ENCODE measurements at places on chromosomes 3 and 15. TPM values are rescaled to one million over a fixed set of nuclear protein-coding genes. Genes with fewer than 3 reads are reported as not detected.

Gene ZPLD1
- 0.31 TPM for total RNA-seq

Gene SLC28A1
- not detected for total RNA-seq

Gene SEMA3F
- total RNA-seq = 14.5 TPM

Gene HDAC11
- 12.6 TPM for total RNA-seq

Gene IGDCC3
- 15.8 TPM for total RNA-seq

Gene GOLGA6B
- not detected for total RNA-seq

Gene CHRM5
- not detected for total RNA-seq

Gene C2CD4B
- not detected for total RNA-seq

Gene ACP3
- not detected for total RNA-seq

Gene CFAP161
- 1.9 TPM for total RNA-seq

Gene GCHFR
- total RNA-seq = 2.8 TPM

Gene GNL3
- total RNA-seq = 113 TPM

Gene ECT2
- total RNA-seq = 267 TPM

Gene ITIH1
- total RNA-seq = not detected

DNA sequence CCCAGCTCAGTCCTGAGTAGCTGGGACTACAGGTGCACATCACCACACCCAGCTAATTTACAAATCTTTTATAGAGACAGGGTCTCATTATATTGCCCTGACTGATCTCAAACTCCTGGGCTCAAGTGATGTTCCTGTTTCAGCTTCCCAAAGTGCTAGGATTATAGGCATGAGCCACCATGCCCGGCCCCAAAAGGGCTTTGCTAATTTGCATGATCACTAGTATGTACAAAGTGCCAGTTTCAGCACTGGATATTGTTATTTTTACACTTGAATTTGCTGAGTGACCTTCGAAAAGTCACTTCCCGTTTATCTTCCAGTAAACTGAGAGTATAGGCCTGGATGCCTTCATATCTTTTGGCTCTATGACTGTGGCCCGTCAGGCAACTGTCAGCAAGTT is 12.2 kb downstream of the CLN6 start:
- no peak overlapping the region for H3K4me3 ChIP-seq
- H3K4me1 ChIP-seq = no peaks in the 10 kb centered on the region
- H3K27me3 ChIP-seq = no peaks in the 10 kb centered on the region
- no peaks in the 10 kb centered on the region for H3K36me3 ChIP-seq
- DNase-seq = no peak

- no peak overlapping the region for H3K4me3 ChIP-seq
- H3K27ac ChIP-seq = no peak overlapping the region
- no peaks in the 10 kb centered on the region for H3K27me3 ChIP-seq
These were observed 52.5 kb downstream of the LRRN1 start for GRCh38 chr3:3851621-3852323.

- DNase-seq = no peak
- H3K4me3 ChIP-seq = no peak overlapping the region
- H3K4me1 ChIP-seq = peaks cover 13% of the 10 kb centered on the region
- no peaks in the 10 kb centered on the region for H3K27me3 ChIP-seq
These were observed 66.7 kb downstream of the BBX start for GRCh38 chr3:107589454-107589853.

DNA sequence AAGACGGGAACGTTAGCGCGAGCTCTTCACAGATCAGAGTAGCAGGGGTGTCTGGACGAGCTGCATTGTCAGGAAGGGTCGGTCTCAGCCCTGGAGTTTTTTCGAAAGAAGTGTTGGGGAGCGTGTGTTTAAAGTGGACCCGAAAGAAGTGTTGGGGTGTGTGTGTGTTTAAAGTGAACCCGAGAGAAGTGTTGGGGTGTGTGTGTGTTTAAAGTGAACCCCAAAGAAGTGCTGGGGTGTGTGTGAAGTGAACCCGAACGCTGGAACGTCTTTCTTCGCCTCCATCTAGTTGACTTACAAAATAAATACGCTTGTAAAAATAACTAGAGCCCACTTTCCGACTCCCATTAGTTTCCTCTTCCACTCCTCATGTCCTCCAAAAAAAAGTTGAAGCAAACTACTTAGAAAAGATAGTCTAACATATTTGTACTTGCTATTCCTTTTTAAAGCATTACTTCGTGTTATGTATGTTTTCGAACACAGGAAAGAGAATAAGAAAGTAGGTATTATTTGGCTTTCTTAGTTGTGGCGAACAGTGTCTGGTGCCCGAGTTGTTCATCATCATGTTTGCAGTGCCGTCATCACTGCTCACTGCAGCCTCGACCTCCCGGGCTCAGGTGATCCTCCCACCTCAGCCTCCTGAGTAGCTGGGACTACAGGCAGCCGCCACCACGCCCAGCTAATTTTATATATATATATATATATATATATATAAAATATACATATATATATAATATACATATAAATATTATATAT is 1.0 kb downstream of the LRCH3 start:
- H3K4me1 ChIP-seq = peaks cover 5% of the 10 kb centered on the region
- no peaks in the 10 kb centered on the region for H3K27me3 ChIP-seq
- no peak for DNase-seq

GRCh38 chr15:52879904-52880303 is 89.8 kb upstream of the ONECUT1 start:
- no peaks in the 10 kb centered on the region for H3K36me3 ChIP-seq
- no peaks in the 10 kb centered on the region for H3K27me3 ChIP-seq
- H3K27ac ChIP-seq = no peak overlapping the region

DNA sequence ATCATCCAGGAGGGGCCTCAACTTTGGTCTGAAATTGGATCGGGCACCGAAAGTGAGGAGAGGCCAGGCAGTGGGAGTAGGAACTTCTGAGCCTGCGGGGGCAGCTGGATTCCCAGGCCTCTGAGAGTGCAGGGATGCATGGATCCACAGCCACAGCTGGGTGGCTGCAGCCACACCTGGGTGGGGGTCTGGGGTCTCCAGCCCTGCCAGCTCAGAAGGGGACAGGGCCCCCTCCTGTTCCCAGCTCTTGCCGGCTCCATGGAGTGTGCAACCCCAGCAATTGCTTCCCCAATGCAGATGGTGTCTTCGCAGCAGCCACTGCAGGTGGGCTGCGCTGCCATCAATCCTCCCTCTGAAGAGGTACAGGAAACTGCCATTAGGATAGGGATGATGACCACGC is 123.7 kb downstream of the BCHE start:
- H3K4me1 ChIP-seq = no peaks in the 10 kb centered on the region
- no peak for DNase-seq
- no peak overlapping the region for H3K4me3 ChIP-seq
- no peaks in the 10 kb centered on the region for H3K27me3 ChIP-seq
- no peaks in the 10 kb centered on the region for H3K36me3 ChIP-seq

DNA sequence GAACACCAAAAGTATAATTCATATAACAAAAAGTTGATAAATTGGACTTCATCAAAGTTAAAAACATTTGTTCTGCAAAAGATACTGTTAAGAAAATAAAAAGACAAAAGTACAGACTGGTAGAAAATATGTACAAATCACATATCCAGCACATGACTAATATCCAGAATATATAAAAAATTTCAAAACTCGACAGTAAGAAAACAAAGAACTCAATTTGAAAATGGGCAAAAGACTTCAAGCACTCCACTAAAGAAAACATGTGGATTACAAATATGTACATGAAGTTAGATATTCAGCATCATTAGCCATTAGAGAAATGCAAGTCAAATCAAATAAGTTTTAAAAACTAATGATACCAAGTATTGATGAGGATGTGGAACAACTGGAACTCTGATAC is 6.7 kb downstream of the GK5 start:
- no peak overlapping the region for H3K27ac ChIP-seq
- no peaks in the 10 kb centered on the region for H3K27me3 ChIP-seq
- DNase-seq = no peak
- H3K4me3 ChIP-seq = no peak overlapping the region

DNA sequence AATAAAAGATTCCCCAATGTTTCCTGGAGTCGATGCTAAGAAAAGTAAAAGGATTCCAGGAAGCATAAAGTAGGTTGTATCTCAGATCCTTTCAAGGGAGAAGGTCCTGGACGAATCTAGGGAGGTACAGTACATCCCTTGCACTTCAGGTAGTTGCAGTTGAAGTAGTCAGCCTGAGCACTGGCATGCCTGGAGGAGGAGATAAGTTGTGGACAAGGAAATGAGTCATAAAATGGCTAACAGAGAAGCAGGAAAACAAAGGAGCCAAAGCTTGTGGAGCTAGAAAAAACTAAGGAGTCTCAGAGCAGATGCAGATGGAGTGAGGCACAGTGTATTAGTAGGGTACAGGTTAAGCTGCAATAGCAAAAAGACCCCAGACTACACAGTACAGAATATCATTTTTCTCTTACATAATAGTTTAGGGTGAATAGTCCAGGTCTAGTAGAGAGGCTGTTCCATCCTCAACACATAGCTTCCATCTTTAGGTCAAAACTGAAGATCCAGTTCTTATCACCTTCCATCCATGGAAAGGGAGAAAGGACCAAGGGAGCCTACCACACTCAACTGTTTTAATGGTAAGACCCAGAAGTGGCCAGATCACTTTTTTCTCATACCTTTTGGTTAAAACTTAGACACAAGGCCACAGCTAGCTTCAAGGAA is 41.3 kb downstream of the COL6A5 start:
- no peak for DNase-seq
- H3K27me3 ChIP-seq = no peaks in the 10 kb centered on the region
- no peaks in the 10 kb centered on the region for H3K4me1 ChIP-seq
- H3K36me3 ChIP-seq = no peaks in the 10 kb centered on the region
- H3K4me3 ChIP-seq = no peak overlapping the region

DNA sequence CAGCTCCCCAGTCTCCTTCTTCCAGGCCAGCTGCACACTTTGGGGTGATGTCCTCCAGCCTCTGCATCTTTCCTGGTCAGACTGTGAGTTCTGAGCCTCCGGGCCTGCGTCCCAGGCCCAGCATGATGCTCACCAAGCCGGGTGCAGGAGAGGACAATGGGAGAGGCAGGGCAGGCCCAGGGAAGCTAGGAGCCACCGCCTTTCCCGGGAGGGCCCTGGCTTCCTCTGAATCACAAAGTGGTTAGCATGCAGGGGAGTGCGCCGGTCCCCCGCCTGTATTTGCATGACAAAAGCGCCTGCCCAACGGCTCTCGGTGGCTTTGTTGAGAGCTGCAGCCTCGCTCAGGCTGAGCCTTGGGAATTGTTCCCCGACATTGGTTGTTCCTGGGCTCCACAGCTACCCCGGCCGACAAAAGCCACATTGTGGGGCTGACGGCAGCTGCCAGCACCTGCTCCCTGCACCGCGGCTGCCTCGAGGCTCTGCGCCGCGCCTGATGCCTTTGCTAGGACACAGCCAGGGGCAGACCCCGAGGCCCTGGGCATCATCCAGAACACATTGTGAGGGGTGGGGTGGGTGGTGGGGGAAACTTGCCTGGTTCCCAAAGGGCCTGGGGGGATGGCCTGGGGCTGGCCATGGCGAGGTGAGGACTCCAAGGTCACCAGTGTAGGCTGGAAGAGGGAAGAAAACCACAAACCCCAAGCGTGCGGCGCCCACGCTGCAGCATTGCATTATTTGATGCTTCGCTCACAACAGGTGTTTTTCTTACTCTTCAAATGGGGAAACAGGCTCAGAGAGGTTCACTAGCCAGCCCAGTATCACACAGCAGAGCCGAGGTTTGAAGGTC is 20.0 kb upstream of the KLF13 start:
- H3K27me3 ChIP-seq = no peaks in the 10 kb centered on the region
- no peaks in the 10 kb centered on the region for H3K36me3 ChIP-seq
- DNase-seq = peak; percentile 98
- H3K27ac ChIP-seq = peak overlapping the region; percentile 41
- H3K4me3 ChIP-seq = peak overlapping the region; percentile 21

GRCh38 chr15:52037889-52038505 is 19.0 kb downstream of the MAPK6 start:
- no peaks in the 10 kb centered on the region for H3K36me3 ChIP-seq
- no peak overlapping the region for H3K27ac ChIP-seq
- DNase-seq = no peak
- H3K27me3 ChIP-seq = no peaks in the 10 kb centered on the region
- H3K4me3 ChIP-seq = no peak overlapping the region

DNA sequence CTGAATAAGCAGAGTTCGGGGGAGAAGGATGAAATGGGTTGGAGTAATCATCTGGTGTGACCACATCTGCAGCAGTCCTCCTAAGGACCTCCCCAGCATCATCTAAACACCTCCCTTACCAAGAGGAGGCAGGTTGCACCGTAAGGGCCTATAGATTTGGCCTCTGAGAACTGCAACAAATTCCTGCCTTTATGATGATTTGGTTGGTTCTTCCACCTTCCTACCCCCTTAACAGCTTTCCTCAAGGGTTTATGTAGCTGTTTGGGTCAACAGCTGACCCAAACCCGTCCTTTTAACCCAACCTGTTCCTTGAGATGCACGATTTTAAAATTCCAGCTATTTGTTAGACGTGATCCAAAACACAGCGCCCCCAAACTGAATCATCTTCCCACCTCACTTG is 58.2 kb downstream of the AAGAB start:
- H3K27ac ChIP-seq = no peak overlapping the region
- no peaks in the 10 kb centered on the region for H3K27me3 ChIP-seq
- H3K36me3 ChIP-seq = peaks cover 4% of the 10 kb centered on the region
- no peak for DNase-seq
- H3K4me3 ChIP-seq = no peak overlapping the region
- peaks cover 11% of the 10 kb centered on the region for H3K4me1 ChIP-seq

GRCh38 chr15:31031471-31032067 is 40.1 kb upstream of the MTMR10 start:
- H3K36me3 ChIP-seq = no peaks in the 10 kb centered on the region
- DNase-seq = no peak
- no peaks in the 10 kb centered on the region for H3K27me3 ChIP-seq
- H3K4me1 ChIP-seq = no peaks in the 10 kb centered on the region
- no peak overlapping the region for H3K27ac ChIP-seq

- no peak for DNase-seq
- H3K4me3 ChIP-seq = no peak overlapping the region
- H3K4me1 ChIP-seq = no peaks in the 10 kb centered on the region
These were observed 68.8 kb downstream of the DNAJC13 start for GRCh38 chr3:132486099-132486498.

DNA sequence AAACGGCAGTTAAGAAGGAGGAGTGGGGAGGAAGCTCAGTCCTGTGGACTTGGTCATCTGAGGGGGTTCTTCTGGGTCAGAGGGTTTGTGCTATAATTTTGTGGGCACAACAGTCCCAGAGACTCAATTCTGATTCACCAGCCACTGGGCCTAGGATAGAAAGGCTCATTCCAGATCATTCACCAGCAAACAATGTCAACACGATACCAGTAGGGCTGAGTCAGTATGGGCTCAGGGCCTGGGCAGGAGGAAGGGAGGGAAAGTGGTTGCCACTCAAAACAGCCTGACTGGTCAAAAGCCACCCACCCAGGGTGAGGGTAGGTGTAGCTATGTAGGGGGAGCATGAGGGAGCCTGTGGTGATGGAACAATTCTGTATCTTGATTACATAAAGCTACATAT is 86.9 kb upstream of the MEX3B start:
- H3K4me1 ChIP-seq = no peaks in the 10 kb centered on the region
- H3K4me3 ChIP-seq = no peak overlapping the region
- DNase-seq = no peak
- no peak overlapping the region for H3K27ac ChIP-seq
- no peaks in the 10 kb centered on the region for H3K36me3 ChIP-seq

DNA sequence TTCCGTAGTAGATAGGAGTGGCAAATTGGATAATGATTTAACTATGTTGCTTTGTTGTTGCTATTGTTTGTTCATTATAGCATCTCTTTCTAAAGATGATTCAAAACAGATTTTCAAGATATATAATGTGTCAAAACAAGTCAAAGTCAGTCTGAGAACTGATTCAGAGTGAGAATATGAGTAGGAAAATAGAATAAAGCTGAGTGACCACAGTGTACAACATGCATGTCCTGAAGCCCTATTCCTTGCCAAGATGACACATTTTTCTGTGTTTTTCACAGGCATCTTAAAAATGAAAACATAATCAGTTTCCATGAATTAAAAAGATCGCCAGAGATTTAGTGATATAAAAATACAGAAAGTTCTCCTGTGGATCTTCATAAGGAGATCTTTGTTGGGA is 57.0 kb upstream of the THRB start:
- DNase-seq = no peak
- no peaks in the 10 kb centered on the region for H3K4me1 ChIP-seq
- no peak overlapping the region for H3K27ac ChIP-seq
